Smooth muscle cell of bladder (primary cell): ENCODE measurements at places on chromosomes 2 and 18. TPM values are rescaled to one million over a fixed set of nuclear protein-coding genes. Genes with fewer than 3 reads are reported as not detected.

Gene DLGAP1
- total RNA-seq = 0.09 and 0.14 TPM in 2 replicates

Gene UGT1A5
- not detected in 2 replicates for total RNA-seq

Gene ARHGAP15
- total RNA-seq = 0.09 and 0.14 TPM in 2 replicates

Gene DYNAP
- not detected in 2 replicates for total RNA-seq

Gene SGPP2
- total RNA-seq = not detected in 2 replicates

Gene MZT2B
- total RNA-seq = 150 and 204 TPM in 2 replicates

Gene SLC4A5
- under 0.01 and 0.14 TPM in 2 replicates for total RNA-seq

Gene PSMA8
- not detected in 2 replicates for total RNA-seq

Gene NEU2
- not detected in 2 replicates for total RNA-seq

Gene ILKAP
- total RNA-seq = 18.9 and 21.0 TPM in 2 replicates

Gene ZSWIM2
- under 0.01 and 0.09 TPM in 2 replicates for total RNA-seq

Gene AMER3
- not detected in 2 replicates for total RNA-seq

Gene ATP6V1C2
- total RNA-seq = under 0.01 TPM in 1 of 2 replicates, not detected in the other

Gene TMEM169
- total RNA-seq = 0.09 and 0.14 TPM in 2 replicates

Gene LONRF2
- 0.28 TPM in 2 replicates for total RNA-seq

Gene PIEZO2
- total RNA-seq = 86.7 and 97.7 TPM in 2 replicates

Gene FEV
- total RNA-seq = not detected in 2 replicates

Gene KLHL30
- total RNA-seq = 0.46 and 0.57 TPM in 2 replicates

Gene OXER1
- under 0.01 TPM in 1 of 2 replicates, not detected in the other for total RNA-seq

Gene MAPRE3
- 3.1 and 3.3 TPM in 2 replicates for total RNA-seq

Gene SNED1
- 12.6 and 19.5 TPM in 2 replicates for total RNA-seq

Gene HRH4
- under 0.01 and 0.18 TPM in 2 replicates for total RNA-seq

Gene IL1RN
- total RNA-seq = 0.09 and 0.71 TPM in 2 replicates

Gene ACTR1B
- 42.8 and 51.1 TPM in 2 replicates for total RNA-seq

Gene C2orf80
- not detected in 2 replicates for total RNA-seq

Gene UGT1A1
- total RNA-seq = not detected in 2 replicates
